ENCODE measurements at places on chromosomes 16 and 17.

DNA sequence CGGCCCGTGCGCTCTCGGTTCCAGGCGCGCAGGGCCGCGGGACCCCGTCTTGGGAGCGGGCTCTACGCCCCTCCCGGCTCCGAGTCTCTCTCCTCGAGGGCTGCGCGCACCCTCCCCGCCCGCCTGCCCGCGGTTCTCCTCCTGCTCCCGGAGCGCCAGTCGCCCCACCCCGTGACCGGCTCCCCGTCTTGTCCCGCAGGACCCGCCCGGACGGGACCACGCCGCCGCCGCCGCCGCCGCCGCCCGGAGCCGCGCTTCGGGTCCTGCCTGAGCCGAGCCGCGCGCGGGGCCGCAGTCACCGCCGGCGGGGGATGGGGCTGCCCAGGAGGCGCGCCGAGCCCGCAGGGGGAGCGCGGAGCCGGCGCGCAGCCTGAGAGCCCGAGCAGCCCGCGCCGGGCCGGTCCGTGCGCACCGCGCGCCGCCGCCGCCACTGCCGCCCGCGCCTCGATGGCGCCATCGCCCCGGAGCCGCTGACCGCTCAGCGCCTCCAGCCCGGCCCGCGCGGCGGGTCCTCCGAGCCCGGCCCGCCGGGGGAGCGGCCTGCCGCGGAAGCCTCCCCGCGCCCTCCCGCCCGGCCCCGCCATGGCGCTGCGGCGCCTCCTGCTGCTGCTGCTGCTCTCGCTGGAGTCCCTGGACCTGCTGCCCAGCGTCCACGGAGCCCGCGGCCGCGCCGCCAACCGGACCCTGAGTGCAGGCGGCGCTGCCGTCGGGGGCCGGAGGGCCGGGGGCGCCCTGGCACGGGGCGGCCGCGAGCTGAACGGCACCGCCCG, at the start of gene SHISA6:
TSS of gene SHISA6 (plus strand) at position 373 of the 770 bp plus-strand sequence.
- no peak for DNase-seq

DNA sequence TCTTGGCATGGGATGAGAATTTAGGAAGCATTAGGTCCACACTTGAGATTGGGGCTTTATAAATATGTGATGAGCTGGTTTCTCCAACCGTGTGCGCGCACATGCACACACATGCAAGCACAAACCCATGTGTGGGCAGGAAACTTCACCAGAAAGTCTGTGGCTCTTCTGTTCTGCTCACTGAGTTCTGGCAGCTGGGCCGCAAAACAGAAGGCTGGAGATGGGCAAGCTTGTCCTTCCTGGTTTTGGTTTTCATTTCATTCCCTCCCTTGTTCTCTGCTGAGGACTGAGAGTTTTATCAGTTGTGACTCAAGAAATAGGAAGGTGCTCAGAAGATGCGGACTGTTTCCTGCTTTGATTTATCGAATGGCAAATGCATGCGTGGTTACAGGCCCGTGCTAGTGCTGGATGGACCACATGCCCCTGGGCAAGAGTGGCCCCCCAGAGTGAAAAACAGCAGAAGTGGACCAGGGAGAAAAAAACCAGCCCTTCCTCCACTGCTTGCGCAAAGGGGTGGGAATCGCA, 14.1 kb downstream of the MAP3K14 start:
- no peak for DNase-seq

- no peak for DNase-seq
Observed at GRCh38 chr16:49127103-49127502, 154.5 kb downstream of the CBLN1 start.

DNA sequence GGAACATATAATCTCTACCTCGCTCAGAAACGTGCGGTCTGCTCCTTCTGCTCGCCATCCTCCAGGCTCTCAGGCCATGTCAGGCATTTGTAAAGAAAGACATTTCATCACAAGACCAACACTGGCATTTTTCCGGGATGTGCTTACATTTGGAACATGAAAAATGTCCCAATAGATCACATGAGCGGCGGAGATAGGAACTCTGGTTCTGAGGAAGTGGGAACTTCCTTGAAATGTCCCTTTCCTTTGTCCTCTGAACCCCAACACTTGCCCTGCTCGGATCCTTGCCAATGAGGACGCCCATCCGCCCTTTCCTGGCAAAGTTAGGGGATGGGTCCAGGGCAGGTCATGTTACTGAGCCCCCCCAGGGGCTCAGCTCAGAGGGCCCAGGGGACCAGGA, 130.5 kb downstream of the MAF start:
- no peak for DNase-seq

DNA sequence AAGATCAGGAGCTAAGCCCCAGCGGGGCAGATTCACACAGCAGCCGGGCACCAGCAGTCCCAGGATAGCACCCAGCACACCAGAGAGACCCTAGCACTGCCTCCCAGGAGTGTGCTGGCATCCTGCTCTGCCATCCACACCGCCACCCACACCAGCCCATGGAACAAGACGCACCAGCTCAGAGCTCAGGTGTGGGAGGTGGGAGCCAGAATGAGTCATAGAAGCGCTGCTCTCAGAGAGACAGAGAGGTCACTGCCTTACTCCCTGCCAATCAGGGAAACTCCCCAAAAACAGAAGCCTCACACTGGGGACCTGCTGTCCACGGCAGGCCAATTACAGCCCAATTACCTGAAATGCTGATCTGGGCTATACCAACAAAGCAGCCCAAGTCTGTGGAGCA, 64.9 kb downstream of the CDYL2 start:
- no peak for DNase-seq

DNA sequence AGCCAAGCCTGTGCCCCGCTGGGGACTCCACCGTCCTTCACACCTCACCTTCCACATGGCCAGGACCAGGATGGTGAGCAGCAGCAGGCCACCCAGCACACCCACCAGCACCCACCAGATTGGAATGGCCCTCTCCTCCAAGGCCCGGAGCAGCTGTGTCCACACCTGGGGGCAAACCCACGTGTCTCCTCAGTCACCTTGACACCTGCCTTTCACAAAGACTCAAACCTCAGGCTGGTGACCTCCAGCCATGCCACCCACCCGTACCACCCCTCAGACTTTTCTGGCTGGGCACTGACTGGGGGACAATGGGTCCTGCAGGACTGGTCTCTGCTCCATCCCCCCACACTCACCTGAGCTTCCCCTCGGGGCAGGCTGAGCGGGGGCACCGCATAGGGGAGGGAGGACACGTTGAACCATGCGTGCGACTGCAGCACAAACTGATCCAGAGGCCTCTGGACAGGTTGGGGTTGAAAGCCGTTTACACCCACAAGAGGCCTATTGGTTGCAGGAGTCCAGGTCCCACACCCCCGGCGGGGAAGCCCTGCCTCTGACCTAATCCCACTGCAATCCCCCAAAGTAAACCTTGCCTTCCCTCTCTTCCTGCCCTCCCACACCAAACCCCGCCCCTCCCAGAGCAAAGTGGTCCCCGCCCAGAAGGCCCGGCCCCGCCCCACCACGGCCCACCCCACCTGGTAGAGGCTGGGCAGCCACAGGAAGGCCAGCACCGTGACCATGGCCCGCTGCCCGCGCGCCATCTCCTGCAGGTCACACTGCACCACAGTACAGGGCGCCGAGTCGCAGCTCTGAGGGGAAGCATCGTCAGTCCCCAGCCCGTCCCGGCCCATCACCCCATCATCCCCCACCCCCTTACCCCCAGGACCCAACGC, 10.9 kb upstream of the FAM171A2 start:
- DNase-seq = no peak

DNA sequence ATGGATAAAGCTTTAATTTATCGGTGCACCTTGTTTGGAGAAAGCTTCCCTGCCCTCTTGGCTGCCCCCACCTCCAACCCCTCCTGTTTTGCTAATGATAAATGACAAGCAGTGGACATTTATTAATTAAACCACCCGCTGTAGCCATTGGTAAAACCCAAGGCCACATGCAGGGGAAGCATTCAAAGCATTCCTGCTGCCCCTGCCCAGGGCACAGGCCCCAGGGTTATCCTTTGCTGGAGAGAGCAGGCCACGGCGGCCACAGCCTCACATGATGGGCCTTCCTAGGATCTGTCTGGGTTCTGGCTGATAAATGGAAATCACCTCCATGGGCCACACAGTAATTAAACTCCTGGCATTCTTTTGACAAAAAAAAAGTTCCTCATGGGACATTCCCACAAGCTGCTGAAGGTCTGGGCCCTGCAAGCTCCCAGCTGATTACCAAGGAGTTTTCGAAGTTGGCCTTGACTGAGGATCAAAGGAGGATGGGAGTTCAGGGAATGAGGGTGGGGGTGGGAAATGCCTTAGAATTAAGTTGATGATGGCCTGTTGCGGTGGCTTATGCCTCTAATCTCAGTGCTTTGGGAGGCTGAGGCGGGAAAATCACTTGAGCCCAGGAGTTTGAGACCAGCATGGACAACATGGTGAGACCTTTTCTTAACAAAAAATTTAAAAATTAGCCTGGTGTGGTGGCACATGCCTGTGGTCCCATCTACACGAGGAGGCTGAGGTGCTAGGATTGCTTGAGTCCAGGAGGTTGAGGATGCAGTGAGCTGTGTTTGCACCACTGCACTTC, 35.5 kb downstream of the SOST start:
- DNase-seq = no peak

DNA sequence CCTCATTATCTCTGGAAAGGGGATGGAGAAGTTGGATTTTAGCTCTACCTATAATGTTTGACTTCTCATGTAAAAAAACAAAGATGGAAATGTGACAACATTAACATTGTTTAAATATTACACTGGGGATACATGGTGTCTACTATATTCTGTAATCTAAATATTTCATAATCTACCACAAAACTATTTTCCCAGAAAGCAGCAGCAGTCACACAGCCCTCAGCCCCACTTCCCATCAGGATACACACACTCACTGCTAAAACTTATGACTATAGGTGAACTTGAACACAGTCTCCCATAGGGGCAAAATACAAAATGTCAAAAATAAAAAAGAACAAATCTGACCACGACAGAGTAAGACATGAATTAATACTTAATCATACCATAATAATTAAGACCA, 95.7 kb downstream of the KANSL1 start:
- DNase-seq = no peak

DNA sequence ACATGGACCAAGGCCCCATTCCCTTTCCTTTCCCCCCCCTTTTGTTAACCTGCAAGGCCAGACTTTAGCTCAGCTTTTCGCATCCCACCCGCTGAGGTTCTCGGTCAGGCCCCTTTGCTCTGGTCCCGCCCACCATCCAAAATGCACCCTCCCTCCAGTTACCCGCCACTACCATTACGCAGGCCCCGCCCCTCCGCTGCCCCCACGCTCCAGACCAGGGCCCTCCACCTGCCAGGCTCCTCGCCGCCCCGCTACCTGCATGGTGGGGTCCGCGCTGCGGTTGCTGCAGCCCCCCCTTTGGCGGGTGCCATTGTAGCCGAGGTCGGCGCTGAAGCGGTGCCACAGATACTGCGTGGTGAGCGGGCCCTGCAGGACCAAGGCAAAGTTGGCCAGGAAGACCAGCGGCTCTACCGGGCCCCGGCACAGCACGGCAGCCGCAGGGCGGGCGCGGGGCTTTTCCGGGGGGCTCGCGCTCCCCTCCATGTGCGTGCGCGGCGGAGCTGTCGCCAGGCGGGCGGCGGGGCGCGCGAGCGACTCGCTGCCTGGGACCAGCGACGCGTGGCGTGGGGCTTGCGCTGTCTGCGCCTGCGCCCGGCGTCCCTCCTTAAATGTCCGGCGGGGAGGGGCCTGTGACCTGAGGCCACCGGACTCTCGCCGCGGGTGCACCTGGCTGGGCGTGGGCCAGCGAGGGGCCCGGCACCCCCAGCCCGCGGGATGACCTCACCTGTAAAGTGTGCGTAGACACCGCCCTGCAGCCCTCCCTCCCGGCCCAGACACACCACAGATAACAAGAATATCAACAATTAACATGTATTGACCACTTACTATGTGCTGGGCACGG, at the start of gene SLC46A1:
TSS of gene SLC46A1 (minus strand) at position 581 of the 841 bp plus-strand sequence. CDS start at position 483, 98 bp downstream.
- DNase-seq = peak; percentile 50

GRCh38 chr17:1588821-1589585, 26.4 kb upstream of the PITPNA start:
- DNase-seq = no peak

DNA sequence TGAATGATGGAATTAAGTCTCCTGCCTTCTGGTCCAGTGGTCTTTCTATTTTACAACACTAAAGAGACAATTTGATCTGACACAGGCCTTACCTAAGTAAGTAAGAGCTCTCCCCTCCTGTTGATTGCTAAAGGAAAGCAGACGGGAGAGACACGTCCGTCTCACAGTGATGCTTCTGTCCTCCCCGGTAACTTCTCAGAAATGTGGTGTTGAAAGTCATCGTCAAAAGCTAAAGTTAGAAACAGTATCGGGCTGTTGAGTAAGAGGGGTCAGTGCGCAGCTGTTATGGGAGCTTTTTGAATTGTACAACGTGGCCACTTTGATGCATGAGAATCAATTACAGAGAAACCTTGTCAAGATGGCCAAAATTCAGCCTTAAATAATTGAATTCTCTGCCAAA, 1.9 kb upstream of the RBFOX1 start:
- no peak for DNase-seq

DNA sequence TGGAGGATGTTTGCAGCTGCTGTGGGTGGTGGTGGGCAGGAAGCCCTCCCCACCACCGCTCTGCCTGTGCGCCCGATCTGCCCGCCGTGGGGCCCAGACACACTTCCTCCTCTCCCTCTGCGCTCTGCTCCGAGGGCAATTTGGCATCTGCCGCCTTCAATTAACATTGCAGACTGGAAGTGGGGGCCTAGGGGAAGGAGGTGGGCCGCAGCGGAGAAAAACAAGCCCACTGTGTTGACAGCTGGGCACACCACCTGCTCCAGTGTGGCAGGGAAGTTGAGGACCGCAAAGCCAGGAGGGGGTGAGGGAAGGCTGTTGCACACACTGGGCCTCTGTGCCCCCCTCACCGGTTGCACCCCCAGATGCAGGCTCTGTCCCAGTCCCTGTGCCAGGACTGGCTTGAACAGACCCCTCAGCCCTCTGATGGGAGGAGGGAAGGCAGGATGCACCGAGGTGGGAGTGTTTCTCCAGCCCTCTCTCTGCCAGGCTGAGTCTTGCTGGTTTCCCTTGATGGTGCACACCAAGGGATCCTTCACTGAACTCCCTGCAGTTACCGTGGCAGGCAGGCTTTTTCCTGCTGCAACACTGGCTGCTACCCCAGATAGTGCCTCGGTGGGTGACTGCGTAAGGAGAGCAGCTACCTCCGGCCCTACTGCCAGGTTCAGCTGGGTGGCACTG, 72.8 kb upstream of the MED9 start:
- DNase-seq = no peak

GRCh38 chr16:4389051-4389955, 17.7 kb downstream of the VASN start:
- no peak for DNase-seq

- DNase-seq = no peak
Observed at GRCh38 chr17:82776454-82776853, 24.6 kb downstream of the TBCD start.

DNA sequence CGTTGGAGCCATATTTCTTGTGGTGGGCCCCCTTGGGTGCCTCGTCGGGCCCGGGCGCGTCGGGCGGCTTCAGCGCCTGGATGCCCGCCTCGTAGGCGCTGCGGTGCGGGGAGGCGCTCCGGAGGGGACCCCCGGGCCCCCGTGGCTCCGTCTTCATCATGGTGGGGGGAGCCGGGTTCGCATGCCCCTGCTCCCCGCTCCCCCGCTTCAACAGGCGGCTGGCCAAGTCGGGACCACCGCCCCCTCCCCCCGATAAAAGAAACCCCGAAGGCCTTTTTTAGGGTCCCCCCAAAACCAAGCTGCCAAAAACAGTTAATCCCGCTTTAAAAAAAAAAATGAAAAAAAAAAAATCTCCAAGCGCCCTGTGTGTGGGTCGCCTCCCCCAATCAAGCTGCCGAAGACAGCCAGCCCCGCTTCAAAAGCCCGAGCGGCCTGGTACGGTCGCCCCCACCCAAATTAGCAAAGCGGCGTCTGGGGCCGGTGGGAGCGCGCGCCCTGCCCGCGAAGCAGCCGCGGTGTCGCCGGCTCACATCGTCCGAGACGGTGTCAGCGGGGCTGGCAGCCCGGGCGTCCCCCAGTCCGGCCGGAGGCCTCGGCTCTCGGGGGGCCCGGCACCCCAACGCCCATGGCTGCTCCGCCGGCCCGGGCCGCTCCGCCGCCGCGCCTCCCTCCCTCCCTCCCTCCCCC, at the start of gene PPP1R9B:
TSS of gene PPP1R9B (minus strand) at position 324 of the 687 bp plus-strand sequence. CDS start at position 160, 164 bp downstream.
- no peak for DNase-seq

All from breast epithelium (tissue), 4 donors.